ENCODE measurements at places on chromosomes 16 and 17.

GRCh38 chr16:4360538-4361021 is 9.5 kb upstream of the PAM16 start:
- no peak for DNase-seq

DNA sequence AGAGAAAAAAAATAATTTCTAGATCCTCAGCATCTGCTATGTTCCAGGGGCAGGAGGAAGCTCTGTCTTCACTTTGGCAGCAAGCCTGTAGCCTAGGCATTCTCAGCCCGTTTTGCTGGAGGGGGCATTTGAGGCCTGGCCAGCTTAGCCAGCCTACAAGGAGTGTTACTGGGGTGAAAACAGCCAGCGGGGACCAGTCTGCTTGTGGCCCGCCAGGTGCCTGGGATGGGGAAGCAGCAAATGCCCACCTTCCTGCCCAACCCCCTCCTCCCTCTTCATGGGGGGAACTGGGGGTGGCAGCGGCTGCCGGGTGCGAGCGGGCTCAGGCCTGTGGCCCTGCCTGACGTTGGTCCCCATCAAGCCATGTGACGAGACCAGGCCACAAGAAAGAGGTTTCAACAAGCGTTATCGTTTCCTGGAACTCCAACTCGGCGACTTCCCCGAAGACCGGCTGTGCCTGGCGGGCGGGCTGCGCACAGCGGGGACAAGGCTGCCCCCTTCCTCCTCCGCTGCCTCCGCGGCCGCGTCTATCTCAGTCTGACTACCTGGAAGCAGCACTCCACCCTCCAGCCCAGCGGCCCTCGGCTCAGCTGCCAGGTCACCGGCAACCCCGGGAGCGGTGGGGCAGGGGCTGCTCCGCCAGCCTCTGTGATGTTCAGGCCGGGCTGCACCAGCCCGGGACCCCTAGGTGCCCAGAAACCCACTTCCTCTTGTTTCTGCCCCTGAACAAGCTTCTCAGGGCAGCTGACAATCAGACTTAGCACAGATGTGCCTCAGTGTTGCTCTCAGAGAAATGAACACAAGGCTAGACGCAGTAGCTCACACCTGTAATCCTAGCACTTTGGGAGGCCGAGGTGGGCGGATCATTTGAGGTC is 22.9 kb downstream of the SOCS1 start:
- DNase-seq, result peak; percentile 93

DNA sequence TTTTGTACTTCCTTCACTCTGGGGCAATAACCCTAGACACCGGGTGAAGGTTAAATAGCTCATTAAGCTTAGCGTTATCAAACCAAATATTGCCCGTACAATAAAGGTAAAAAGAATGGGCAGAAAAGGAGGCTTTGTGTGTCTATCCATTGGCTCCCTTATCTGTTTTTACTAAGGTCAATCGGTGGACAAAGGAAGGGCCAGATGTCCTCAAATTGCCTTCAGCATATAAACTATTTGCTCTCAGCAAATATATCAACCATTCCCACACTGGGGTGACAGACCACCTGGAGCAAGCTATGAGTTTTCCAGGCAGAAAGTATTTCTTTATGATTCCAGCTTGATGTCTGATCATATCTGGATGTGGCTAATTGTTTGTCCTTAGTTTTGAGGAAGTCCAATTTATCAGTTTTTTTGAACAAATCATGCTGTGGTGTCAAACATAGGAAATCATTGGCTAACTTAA is 25.3 kb upstream of the WIPI1 start:
- DNase-seq, result no peak

DNA sequence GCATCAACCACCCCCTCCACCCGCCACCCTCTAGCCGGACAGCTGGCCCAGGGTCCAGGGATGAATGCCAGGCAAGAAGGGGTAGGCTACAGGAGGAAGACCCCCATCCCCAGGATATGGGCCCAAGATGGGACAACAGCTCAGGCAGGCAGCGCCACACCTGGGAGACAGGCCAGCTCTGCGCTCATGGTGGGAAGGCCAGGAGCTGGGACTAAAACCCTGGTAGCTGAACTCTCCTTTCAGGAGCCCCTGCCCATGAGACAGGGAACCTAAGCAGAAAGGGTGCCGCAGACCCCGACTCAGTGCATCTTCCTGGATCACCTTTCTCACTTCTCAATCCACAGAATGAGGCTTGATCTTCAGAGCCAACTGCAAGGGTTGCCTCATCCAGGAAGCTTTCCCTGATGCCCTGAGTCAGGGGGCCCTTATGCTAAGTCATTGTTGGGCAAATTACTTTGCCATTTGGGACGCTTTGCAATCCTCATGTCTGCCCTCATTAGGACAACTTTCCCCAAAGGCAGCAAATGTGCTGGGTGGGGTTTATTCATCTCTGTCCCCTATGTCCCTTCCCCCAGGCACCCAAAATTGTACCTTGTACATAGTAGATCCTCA is 9.0 kb downstream of the ZDHHC1 start:
- no peak for DNase-seq

DNA sequence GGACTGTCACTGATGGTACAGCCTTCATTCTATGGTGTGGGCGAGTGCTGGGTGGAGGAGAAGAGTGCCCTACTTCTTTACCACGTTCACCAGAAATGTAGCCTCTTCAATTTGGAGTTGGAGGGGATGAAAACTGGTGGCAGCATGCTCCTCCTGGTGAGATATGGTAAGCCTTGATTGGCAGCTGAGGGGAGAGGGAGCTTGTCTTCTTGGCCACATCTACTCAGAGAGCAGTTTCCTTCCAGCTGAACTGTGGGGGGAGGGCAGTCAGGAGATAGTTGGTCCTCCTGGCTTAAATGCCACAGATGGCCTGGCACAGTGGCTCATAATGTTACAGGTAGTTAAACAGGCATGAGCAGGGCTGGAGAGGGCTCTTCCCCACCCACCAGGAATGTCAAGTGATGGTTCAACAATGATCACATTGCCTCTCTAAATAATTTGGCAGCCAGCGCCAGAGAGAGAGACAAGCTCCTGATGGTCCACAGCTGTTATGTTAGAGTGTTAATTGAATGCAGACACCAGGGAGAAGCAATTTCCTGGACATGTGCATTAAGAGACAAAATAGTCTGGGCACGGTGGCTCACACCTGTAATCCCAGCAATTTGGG is 9.0 kb upstream of the MAPK3 start:
- no peak for DNase-seq

- DNase-seq, result no peak
Observed at GRCh38 chr17:58378733-58379510, 26.9 kb upstream of the SUPT4H1 start.

GRCh38 chr16:86491640-86492023 is 18.7 kb upstream of the FOXF1 start:
- DNase-seq, result no peak

DNA sequence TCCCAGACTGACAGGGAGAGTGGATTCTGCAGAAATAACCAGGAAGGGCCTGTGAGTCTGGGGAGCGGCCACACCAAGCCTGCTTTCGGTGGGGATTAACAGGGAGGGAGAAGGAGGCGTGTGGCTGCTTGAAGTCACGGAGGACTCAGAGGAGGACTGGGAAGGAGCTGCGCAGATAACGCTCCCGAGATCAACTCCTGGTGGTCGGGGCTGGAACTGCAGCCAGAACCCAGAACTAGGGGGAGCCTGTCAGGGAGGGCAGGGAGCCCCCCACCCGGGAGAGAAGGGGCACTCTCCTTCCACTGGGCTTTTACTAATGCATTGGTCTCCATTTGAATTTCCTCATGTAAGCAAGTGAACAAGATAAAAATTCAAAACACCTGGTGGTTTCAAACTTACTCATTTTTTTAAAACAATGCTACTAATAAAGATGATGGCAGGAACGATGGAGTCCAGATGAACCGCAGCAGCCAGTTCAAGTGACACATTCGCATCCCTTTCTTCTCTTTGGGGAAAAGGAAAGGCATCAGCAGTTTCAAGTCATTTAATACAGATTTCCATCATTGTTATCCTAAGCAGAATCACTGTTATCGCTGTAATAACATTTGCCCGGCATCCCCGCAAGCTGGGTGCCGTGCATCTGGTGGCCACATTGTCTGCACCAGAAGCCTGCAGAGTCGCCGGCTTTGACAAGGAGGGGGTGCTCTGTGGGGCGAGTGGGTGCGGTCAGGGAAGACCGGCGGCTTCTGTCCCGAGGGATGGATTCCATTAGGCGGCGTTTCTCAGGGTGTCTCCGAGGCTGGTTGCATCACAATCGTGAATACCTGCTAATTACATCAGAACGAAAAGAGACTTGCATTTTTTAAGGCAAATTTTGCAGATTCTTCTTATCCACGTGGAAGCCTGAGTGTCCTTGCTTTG is 183.0 kb downstream of the FOXL1 start:
- DNase-seq, result peak; percentile 63

DNA sequence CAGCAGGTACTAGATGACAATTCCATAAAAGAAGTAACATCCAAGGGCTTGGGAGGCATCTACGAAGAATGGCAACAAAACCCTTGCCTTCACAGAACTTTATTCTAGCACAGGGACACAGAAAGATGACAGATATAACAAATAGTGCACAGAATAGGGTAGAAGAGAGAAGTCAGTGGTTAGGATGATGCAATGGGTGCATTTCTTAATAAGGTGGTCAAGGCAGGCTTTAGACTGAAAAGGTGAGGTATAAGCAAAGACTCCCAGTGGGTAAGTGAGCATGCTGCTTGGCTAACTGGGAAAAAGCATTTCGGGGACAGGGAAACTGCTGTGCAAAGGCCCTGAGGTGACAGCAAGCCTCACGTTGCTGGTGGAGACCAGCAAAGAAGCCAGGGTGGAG is 175.9 kb downstream of the XYLT1 start:
- DNase-seq, result no peak

DNA sequence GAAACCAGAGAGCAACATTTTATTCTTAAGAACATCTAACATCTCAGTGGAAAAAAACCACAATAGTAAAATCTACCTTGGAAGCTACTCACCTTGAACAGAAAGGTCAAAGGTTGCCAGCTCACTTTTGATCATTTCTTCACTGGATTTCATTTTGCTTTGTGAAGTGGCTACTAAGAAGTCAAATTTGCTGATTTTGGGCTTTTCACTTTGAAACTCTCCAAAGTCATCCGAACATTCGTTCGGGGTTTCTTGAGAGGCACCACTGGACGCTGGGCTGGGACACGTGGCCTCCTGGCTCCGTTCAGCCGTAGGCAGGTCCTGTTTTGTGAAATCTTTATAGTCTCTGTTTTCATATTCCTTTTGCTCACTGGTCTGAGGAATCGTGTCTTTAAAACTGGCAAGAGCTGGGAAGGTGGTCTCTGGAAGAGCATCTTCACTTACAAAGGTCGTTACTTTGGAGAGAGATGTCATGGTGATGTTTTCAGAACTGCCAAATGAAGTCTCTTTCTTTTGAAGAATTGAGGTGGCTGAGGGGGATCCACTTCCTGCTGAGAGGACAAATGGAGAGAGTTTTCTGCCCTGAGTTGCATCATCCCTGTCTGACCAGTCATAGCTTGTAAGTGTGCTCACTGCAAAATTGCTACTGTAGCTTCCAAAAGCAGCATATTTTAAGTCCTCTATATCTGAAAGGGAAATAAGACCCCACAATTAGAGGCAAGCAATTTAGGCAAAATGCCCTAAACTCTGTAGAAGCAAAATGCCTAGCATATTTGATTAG is 52.4 kb downstream of the DUSP14 start:
- DNase-seq, result no peak
